Islet precursor cell (in vitro differentiated cells): ENCODE measurements at places on chromosomes 12 and 14.

DNA sequence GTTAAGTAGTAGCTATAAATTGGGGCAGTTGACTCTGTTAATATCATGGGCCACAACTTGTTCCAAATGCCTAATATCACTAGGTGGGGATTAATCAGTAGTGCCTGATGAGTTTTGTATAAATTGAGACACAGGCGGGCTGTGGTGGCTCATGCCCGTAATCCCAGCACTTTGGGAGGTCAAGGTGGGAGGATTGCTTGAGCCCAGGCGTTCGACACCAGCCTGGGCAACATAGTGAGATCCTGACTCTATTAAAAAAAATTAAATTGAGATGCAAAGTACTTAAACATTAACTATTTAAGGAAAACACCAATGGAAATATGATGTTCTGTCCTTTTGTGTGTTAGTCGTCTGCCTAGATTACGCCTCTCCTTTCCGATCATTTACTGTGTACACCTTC is 9.0 kb downstream of the PAPOLA start:
- no peak for DNase-seq

DNA sequence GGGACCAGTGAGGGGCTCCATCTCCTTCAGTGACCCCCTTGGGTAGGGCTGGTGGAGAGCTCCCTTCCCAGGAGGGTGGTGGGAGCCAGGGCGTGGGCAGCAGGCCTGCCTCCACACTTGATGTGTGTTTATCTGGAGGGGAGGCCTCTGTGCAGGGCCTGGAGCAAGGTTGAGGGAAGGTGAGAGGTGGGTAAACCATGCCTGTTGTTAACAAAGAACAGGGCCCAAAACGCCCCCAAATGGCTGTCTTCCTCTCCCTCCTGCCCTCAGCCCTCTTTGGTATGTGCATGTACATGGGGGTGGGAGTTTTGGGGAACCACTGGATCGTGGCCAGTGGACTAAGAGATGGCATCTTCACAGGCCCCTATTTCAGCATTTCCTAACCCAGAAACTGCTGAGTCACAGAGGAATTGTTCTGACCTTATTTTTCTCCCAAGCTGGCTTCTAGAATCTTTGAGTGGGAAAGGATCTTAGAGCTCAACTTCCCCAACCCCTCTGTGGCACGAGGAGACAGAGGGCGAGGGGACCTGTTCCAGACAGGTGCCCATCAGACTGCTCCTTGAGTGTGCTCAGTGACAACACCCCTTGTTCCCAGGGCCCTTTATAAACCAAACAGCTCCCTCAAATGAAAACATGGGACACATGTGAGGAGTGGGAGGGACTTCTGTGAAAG is 3.6 kb downstream of the SLC48A1 start:
- no peak for DNase-seq

- no peak for DNase-seq
Observed at GRCh38 chr12:131808744-131809371, 19.3 kb upstream of the MMP17 start.

GRCh38 chr14:32896979-32897697 is 41.5 kb upstream of the NPAS3 start:
- DNase-seq: no peak

GRCh38 chr14:66850258-66850888 is 338.9 kb upstream of the GARIN2 start:
- no peak for DNase-seq

GRCh38 chr12:123389560-123390351 is 5.8 kb downstream of the KMT5A start:
- peak; percentile 85 for DNase-seq

GRCh38 chr12:112192475-112192874 is 67.1 kb downstream of the TRAFD1 start:
- no peak for DNase-seq

GRCh38 chr14:28690029-28690692 is 76.4 kb upstream of the FOXG1 start:
- no peak for DNase-seq

DNA sequence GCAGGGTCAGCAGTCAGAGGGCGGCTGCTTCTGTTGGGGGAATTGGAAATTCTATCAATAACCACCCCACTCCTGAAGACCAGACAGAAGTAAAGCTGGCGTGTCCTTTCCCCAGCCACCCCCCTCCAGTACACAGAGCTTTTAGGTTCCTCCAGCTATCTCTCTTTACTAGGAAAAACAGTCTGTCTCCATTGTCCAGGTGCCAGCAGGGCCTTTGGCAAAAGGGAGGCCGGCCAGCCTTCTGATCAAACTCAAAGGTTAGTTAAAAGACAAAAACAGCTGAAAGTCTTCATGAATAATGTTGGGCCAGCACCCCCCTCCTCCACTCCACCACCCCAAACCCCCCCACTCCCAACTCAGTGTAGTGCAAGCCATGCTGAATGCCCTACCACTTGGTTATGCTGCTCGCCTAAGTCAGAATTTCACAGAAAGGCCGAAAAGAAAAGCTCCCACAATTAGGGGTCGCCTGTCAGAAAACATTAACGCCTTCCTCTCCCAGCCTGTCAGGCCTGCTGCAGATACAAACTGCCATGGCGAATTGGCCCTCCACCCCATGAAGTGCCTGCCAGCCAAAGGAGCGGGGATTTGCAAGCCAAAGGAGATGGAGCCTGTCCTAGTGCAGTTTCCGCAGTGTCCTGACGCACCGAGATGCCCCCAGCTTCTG is 8.9 kb downstream of the ASCL1 start:
- no peak for DNase-seq

- no peak for DNase-seq
Observed at GRCh38 chr12:85979641-85980040, 105.5 kb downstream of the NTS start.

DNA sequence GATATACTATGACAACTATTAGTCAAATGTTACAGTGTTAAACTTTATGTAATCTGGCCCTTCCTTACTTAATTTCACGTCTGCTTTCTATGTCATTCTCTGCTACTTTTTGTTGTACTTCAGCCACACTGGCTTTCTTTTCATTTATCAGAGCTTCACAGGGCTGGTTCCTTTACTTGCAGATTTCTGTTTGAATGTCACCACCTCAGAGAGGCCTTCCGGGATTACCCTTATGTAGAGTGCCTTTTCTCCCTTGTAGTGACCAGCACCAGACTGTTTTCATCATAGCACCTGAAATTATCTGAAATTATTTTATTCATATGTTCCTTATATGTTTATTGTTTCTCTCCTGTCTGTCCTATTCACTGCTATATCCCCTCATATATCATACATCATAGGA is 75.4 kb downstream of the TAOK3 start:
- DNase-seq: no peak

DNA sequence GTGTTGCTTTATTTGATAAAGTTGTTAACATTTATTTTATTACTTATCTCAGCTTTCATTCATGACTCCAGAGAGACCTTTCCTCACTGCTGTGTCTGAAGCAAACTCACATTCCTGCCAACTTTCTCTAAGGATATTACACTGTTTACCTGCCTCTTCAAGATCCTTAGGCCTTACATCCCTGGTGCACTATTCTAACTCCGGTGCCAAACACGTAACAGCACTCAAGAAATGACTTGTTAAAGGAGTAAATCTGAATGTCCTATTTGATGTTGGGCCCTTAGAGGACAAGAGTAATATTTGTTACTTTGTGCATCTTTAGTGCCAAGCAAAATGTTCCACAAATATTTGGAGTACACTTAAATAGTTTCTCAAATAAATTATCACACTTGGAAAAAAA is 324.1 kb upstream of the FLRT2 start:
- DNase-seq: no peak

GRCh38 chr14:85468816-85469215 is 61.1 kb upstream of the FLRT2 start:
- peak; percentile 62 for DNase-seq

GRCh38 chr12:91810531-91811451 is 334.9 kb downstream of the BTG1 start:
- DNase-seq: no peak

DNA sequence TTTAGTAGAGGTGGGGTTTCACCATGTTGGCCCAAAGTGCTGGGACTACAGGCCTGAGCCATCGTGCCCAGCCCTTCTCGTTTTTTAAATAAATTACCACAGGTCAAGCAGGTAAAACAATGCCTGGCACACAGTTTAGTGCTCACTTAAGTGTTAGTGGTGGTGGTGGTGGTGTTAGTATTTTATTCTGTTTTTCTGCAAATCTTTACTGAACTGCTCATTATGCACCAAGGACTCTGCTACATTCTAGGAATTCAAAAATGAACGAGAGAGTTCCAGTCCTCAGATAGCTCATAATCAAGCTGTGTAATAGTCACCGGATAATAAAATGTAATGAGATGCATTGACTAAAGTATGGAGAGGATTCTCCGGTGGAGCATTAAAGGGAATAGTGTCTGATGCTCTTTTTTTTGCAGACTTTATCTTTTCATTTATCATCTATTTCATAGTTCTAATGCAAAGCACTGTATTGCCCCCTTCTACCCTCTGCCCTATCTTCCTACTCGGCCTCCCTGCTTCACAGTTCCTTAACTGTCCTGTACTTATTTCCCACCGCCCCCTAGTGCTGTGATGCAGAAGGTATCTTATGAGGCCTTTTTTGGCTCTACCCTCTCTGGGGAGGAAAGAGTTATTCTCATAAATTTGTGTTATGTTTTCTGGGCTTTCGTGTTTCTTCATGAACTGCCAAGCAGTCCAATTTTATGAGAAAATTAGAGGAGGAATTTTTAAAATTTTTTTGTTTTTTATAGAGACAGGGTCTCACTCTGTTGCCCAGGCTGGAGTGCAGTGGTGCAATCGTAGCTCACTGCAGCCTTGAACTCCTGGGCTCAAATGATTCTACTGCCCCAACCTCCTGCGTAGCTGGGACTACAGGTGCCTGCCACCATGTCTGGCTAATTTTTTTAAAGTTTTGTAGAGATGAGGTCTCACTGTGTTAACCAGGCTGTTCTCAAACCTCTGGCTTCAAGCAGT is 1.0 kb downstream of the ITFG2 start:
- DNase-seq: peak; percentile 81

DNA sequence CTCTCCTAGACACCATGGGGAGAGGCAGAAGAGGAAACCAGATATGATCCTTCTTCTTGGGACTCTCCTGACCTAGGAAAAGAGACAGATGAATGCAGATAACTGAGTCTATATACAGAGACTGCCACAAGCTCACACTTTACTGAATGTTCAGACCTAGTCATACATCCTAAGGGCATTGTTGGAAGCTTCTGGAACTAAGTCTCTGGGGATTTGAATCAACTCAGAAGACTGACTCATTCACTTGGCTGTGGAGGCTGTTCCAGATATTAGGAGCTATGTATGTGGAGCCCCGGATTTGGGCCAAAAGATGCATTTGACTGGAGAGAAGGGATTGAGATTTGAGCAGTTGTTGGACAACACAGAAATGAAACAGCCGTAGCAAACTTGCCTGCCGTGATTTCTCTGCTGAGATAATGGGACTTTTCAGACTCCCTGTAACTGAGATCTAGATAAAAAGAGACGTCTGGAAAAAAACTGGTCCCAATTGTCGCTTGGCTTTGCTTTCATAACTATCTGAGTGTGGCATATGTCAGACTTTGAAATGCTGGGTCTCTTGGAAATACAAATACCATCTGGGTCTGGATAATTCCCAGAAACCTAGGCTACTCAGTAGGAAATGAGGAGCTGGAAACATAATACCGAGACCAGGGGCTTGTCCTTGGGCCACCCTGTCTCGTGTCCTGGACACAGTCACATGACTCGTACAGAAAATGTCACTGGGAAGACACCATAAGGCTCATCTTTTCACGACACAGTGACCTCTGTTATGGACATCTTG is 396.8 kb downstream of the NUAK1 start:
- DNase-seq: no peak

- DNase-seq: peak; percentile 74
Observed at GRCh38 chr14:49545071-49545470, 41.1 kb downstream of the RPS29 start.

DNA sequence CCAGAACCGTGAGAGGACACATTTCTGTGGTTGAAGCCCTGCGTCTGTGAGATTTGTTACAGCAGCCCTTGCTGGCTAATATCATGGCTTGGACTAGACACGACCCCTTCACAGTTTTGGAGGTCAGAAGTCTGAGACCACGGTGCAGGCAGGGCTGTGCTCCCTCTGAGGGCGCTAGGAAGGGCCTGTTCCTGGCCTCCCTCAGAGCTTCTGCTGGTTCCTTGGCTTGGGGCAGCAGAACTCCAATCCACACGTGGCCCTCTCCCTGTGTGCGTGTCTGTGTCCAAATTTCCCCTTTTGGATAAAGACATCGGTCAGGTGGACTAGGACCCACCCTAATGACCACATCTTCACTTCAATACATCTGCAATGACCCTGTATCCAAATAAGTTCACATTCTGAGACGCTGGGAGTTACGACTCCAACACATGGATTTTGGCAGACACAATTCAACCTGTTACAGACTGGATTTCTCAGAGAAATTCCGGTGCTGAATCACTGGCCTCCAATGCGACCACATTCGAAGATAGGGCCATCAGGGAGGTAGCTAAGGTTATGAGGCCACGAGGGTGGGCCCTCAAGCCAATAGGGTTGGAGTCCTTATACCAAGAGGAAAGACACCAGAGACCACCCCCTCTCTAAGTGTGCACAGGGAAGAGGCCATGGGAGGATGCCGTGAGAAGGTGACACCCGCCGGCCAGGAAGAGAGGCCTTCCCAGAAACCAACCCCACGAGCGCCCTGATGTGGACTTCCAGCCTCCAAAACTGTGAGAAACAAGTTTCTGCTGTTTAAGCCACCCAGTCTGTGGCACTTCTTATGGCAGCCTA is 43.6 kb upstream of the PPP2R5C start:
- DNase-seq: no peak
